ENCODE measurements at places on chromosomes 1 and 21.

DNA sequence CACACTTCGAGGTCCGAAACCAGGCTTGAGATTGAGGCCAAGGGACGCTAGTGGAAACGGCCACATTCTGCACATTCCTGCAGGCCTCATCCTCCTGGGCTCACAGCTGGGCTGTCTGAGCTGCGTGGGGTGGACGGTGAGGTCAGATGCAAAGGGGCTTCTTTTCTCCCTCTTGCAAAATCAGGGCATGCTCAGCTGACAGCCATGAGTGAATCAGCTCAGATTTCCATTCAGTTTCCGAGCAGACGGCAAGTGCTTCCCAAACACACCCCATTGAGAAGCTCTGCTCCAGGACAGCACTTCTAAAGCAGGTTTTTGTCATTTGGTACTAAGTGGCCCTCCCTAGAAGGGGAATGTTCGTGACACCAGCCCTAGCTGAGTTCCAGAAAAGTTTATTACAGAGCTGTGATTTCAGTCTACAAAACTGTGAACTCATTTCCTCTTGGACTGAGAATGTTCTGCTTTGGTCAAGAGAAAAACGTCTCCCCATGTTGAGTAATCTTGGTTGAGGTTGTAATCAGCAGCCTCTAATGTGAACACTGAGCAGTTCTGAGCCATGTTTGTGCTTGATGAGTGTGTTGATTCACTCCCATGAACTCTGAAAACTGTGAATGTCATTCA, 10.0 kb downstream of the PDPN start:
- DNase-seq = no peak

GRCh38 chr1:214361636-214362035, 80.7 kb downstream of the SMYD2 start:
- no peak for DNase-seq

DNA sequence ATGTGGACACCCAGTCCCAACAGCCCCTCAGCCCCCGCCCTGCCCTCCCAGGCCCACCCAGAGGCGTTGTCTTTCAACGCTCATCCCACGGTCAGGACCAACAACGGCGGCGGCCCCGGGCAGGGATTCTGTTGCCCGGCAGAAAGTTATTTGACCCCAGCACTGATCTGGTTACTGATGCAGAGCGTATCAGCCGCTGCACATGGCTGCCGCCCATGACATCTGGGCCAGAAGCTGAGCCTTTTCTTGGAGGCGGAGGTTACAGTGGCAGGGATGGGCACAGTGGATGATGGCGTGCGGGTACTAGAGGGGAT, 127.1 kb upstream of the ARHGEF16 start:
- DNase-seq = no peak

- no peak for DNase-seq
Observed at GRCh38 chr1:109498161-109498801, 4.4 kb downstream of the CYB561D1 start.

GRCh38 chr1:27522432-27523336, 32.7 kb upstream of the WASF2 start:
- no peak for DNase-seq

DNA sequence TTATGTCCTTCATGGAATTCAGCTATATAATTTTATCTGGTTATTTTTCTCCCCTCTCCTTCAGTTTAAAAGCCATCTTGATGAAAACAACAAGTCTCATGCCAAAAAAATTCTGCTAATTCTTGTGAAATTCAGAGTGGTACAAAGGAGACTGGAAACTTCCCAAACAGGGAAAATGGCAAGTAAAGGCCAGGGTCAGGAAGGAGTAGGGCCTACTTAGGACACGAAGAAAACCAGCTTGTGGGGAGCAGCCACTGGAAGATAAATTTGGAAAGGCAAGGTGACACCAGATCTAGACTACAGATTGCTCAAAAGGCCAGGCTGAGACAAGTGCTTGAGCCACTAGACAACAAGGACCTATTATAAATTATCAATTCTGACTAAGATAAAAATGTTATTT, 6.4 kb downstream of the TSTD1 start:
- DNase-seq = no peak

DNA sequence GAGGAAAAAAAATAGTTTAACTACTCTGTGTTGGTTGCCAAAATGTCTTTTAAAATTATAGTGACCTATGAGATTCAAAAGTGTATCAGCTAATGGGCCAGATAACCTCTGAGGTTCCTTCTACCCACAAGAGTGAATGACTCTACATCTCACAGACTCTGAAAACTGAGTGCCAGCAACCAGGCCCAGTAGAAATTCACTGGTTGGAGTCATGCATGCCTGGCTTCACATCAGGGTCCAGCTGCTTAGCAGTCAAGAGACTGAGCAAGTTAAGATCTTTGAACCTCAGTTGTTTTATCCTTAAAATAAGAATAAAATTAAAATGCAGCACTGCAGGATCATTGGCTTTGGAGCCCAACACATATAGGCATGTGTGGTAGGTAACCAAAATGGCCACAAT, 342.6 kb upstream of the NFIA start:
- DNase-seq = no peak

- DNase-seq = no peak
Observed at GRCh38 chr1:205445646-205445935, 10.3 kb downstream of the BLACAT1 start.

GRCh38 chr1:6470132-6471085, 4.4 kb upstream of the TNFRSF25 start:
- DNase-seq = no peak

DNA sequence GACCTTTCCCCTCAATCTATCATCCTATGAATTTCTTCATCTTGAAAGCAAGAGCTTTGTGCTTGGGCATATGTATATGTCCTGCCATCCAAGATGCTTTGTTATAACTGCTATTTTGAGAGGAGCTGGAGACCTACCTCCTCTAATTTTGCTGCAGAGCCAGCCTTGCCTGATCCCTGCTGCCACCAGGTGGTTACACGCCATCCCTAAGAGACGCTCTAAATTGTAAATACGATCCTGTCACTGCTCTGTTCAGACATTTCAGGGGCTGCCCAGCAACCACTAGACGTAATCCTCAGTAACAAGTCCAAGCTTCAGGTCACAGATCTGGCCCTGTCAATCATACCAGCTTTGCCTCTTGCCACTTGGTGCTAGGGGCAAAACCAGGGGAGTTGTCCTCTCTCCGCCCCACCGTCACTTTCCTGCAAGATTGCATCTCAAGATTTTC, 32.9 kb downstream of the GPA33 start:
- no peak for DNase-seq

- no peak for DNase-seq
Observed at GRCh38 chr1:61285371-61285885, 203.1 kb downstream of the NFIA start.

GRCh38 chr1:5968161-5968736, 24.0 kb downstream of the NPHP4 start:
- no peak for DNase-seq

DNA sequence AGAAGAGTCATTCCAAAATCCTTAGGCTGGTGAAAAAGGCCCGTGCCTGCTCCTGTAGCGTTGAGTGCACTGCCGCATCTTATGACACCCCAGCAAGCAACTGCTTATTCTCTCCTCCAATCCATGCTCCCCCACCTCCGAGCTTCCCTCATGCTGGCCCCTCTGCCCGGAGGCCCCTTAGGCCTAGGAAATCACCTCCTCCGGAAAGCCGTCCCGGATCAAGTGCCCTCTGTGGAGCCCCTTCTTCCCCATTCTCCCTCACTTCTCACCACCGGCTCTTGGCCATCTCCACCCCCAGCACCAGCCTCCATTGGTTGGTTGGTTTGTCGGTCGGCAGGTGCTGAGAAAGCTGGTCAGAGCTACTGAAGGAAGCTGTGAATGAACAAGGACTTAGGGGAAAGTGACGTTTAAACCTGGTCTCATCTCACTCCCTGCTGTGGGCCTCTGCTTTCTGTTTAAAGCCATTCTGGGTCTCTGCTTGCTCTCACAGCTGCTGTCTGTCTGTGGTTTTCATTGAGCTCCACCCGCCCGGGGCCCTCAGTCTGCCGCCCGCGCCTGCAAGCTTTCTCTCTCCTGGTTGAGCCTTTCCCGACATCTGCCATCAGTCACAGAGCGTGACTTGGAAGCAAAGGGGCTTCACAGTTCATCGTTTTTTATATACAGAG, 122.2 kb downstream of the KCNN3 start:
- no peak for DNase-seq

DNA sequence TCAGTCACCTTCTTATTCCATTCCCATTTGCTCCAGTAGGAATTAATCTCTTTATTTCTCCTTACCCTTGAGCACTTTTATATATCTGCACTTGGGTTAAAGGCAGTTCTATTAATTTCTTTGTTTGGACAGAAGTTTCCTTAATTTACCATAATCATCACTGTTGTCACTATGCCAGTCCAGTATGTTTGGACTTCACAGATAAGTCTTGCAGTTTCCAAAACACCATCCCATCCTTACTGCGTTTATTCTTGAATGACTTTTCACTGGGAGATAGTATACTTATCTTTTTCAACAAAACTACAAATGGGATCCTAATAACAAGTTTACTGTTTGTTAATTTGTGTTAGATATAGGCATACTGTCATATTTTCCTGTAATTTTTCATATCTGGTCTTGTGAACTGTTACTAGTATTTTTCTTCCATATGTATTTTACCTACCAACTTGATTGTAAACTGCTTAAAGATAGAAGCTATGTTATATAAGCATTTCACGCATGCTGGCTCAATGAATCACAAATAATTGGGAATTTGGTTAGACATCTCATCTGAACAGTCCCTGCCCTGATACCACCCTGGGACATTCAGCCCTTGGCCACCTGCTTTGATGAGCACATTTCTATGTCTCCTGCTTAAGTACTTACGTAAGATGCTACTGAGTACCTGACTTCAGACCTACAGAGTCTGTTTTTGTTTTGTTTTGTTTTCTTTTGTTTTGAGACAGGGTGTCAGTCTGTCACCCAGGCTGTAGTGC, 78.2 kb downstream of the OLFML2B start:
- no peak for DNase-seq

GRCh38 chr1:44016890-44017400, 14.3 kb downstream of the SLC6A9 start:
- no peak for DNase-seq

GRCh38 chr1:223076362-223076761, 66.7 kb downstream of the TLR5 start:
- no peak for DNase-seq

GRCh38 chr1:5975133-5975880, 16.9 kb downstream of the NPHP4 start:
- DNase-seq = peak; percentile 8

- DNase-seq = no peak
Observed at GRCh38 chr1:12553963-12554362, 64.0 kb downstream of the DHRS3 start.

DNA sequence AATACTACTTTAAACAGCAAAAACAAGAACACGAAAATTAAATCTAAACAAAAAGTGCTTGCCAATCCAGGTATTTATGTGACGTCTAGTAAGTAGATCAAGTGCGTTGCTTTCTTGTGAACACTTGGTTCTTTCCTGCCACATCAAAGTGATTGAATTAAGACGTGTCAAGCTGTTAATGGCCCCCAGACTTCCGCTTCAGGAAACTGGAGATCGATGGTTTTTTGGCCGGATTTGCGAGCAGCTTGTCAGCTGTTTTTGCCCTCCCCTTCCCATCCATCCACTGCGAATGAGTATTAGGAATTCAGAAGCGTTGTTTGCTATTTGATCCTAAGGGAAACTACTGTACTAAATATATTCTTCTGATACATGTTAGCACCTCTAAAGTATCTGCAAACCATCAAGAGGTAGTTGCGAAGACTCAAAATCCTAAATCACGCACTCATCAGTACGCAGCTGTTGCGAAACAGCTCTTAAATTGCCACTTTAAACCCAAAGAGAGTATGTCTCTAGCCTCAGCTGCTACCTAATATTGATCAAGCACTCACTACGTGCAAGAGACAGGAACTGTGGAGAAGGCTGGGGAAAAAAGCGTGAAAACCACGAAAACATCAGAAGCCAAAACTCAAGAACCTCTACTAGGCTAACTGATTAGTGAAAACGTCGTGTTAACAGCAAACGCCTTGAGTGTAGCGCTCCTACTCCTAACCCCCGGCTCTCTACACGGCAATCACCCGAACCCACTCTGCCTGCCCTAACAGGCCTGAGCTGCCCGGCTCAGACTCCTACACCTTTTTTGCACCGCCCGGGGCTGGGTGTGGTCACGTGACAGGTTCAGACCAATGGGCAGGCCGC, 473 bp upstream of the BRDT start:
- DNase-seq = no peak

GRCh38 chr1:159880430-159880829, 18.0 kb upstream of the VSIG8 start:
- no peak for DNase-seq

GRCh38 chr1:245418077-245418476, 263.3 kb downstream of the KIF26B start:
- no peak for DNase-seq

DNA sequence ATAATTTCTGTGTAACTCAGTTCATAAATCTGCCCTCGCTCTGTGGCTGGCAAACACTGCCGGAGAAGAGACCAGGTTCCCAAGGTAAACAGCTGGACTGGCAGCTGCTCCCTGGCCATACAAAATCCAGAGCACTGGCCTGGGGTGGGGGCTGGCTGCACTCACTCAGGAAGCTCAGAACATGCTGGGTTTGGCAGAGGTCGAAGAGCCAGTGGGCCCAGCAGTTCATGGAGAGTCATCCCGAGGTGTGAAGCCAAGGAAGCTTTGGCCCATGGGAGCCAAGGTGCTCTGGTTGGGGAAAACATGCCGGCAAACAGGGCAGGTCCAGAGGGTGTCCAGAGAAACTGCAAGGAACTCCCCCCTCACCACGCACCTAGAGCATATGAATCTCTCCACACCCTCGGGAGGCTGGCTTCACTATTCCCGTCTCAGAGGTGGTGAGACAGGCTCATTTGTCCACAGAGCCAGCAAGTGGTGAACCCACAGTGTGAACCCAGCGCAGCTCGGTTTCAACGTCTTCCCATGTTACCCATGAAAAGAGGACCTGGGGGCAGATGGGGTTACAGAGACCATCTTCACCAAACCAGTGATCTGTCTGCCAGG, 102.4 kb downstream of the DMRTB1 start:
- DNase-seq = no peak

DNA sequence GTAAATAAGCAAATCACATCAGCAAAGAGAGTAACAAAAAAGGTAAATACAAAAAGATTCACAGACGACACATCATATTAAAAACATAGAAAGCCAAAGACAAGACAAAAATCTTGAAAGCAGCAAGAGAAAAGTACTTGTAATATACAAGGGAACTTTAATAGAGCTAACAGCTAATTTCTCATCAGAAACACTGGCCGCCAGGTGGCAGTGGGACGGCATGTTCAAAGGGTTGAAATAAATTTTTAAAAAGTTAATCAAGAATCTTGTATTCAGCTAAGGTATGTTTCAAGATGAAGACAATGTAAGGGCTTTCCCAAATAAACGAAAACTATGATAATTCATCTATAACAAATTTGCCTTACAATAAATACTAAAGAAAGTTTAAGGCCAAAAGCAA, 358.1 kb downstream of the LRRIQ3 start:
- DNase-seq = no peak

GRCh38 chr1:232566093-232566492, 63.8 kb downstream of the SIPA1L2 start:
- DNase-seq = no peak

Measured in stimulated activated CD4-positive, alpha-beta T cell treated with anti-CD3 and anti-CD28 coated beads, Interleukin-1b, Interleukin-23, amount 100 ng/mL, for 24 hours (primary cell).